Stimulated activated CD8-positive, alpha-beta memory T cell treated with anti-CD3 and anti-CD28 coated beads, Interleukin-7, amount 100 ng/mL, for 4 hours (primary cell): ENCODE measurements at places on chromosomes 11 and 22.

GRCh38 chr22:19448076-19448607 lies 631 bp upstream of the C22orf39 start:
- DNase-seq = no peak

GRCh38 chr11:111823131-111823530 lies 48.2 kb downstream of the ALG9 start:
- DNase-seq = no peak

GRCh38 chr22:20748082-20748481 lies 25.8 kb upstream of the SERPIND1 start:
- DNase-seq = no peak

DNA sequence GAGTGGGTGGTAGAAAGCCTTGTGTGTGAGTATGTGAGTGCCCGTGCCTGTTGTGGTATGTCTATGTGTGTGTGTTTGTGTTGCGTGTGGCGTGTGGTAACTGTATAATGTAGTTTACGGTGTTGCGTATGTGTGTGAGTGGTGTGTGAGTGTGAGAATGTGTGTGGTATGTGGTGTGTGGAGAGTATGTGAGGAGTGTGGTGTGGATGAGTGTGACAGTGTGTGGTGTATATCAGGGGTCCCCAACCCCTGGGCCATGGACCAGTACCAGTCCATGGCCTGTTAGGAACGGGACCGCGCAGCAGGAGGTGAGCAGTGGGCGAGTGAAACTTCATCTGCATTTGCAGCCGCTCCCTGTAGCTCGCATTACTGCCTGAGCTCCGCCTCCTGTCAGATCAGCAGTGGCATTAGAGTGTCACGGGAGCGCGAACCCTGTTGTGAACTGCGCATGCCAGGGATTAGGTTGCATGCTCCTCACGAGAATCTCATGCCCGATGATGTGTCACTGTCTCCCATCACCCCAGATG lies 5.7 kb downstream of the UPK3A start:
- no peak for DNase-seq

GRCh38 chr11:79229047-79229446 lies 211.8 kb downstream of the TENM4 start:
- no peak for DNase-seq

DNA sequence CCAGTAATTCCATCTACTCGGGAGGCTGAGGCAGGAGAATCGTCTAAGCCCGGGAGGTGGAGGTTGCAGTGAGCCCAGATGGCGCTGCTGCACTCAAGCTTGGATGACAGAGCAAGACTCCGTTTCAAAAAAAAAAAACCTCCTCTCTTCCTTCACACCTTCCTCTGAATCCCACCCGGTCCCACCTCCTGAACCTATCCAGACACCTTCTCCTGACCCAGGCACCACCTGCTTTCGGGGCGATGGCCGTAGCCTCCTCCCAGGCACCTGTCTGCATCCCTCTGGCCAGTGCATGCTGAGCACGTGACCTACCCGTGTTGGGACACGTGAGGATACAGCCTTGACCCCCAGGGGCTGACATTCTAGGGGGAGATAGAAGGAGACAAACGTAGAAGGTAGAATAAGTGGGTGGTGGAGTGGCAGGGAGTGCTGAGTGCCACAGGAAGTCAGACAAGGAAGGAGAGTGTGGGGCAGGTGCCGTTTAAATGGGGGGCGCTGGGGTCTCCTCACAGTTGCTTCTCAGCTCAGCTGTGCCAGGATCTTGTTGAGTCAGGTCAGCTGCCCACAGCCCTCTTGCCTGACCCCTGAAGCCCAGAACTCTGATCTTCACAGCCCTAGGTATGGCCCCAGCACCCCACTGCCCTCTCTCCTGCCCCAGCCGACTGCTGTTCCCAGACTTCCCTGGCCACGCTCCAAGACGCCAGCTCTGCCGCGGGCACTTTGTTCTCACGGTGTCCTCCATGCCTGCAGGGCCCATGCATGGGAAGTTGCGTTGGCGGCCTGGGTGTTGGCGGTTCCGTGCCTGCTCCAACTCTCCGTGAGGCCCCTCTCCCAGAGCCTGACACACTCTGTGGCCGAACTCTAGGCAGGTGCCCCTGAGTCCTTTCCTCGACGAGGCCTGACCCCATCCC lies 1.2 kb upstream of the MIOX start:
- no peak for DNase-seq

DNA sequence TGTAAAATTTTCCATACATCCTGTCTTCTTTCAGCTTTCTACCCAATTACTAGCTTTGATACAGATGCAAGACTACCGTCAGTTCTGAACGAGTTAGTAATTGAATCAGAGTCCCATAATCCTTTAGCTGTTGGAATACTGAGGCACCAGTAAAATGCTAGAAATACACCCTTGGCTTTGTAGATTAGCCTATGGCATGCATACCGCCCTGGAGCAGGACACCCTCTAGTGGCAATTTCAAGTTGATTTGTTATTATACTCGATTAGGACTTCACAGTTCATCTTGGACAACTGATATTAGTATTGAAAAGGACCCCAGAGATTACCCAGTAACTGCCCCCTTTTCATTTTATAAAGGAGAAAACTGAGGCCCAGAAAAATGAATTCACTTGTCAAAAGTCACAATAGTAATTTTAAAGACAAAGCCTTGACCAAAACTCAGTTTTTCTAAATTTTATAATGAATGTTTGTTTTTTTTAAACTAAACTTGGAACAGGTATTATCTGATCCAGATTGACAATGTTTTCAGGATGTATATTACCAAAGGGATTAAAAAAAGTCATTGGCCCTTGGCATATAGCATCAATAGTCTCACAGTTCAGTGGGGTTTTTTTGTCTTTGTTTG lies 72.6 kb downstream of the HIPK3 start:
- DNase-seq = peak; percentile 6

GRCh38 chr11:112570333-112570732 lies 309.7 kb upstream of the PLET1 start:
- no peak for DNase-seq

DNA sequence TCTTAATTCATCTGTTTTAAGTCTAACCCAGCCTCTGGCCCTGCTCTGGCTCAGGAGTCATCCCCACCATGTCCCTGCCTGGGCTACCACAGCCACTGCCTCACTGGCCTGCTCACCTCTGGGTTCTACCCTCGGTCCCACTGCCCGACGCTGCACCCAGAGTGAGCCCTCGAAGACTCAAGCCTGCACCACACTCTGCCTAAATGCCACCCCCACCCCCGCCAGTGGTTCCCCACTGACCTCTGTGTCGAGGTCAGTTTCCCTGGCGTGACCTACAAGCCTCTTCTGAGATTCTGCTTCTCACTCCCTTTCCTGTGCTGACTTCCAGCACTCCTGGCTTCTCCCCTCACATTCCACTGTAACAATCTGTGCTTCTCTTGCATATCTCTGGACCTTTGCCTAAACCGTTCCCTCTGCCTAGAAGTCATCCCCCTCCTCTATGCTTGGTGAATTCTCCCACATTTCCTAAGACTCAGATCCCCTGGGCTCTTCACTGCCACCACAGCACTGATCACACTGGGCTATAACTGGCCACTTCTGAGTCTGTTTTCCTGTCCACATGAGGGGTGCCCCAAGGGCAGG lies 12.5 kb upstream of the PDE2A start:
- no peak for DNase-seq

DNA sequence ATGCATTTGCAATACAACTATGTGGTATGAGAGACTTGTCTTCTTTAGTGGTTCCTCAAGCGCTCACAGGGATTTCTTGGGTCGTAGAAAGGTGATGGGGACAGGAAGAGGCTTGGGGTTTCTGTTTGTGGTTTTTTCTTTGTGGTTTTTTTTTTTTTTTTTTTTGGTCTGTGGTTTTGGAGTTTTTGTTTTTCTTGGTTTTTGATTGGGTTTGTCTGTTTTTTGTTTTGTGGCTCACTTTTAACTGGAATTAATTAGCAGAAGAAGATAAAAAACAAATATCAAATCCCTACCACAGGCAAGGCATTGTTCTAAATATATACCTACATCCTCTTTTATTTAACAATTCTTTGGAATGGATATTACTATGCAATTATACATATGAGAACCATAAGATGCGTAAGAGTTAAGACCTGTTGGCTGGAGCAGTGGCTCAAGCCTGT lies 5.5 kb downstream of the TTC28 start:
- peak; percentile 16 for DNase-seq

DNA sequence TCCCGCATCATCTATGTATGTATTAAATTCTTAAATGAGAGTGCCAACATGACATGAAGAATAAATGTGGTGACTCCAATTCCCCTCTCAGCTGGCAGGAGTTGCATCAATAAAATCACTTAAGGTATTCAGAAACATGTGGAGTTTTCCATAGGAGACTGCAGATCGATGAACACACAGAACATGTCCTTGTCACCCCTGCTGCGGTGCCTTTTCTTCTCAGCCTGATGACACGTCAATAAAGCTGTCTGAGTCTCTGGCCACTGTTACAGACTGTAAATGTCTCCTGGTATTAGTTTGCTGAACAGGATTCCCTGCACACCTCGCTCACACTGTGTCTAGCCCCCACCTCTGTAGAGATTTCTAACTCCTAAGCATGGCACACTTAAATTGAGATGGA lies 460.5 kb downstream of the LRRC4C start:
- no peak for DNase-seq

DNA sequence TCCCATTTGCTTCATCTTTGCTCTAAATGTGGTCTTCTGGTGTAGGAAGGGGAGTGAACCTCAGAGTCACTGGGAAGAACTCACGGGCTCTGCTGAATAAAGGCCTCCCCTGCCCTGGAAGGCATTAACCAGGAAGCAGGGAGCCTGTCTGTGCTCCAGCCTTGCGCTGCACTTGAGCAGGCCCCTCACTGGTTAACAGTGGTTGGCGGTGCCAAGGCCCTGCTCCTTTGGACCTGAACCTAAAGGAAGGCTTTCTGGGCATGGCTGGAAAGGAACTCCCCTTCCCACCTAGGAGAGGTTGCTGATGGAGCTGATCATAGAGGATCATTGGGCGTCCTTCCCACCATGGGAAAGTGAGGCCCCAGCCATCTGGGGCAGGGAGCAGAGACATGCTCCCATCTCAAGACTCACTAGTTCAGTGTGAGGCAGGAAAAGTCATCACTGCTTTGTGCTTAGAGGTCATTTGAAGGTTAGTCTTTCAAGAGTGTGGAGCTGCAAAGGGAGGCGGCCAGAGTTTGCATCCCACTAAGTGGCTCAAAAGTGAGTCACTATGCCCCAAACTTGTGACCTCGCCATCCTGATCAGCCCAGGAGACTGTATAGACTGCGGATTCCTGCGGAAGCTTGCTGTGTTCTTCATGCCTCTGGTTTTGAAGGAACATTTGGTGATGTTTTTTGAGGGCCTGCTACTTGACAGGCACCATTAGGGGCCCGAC lies 50.4 kb downstream of the DBX1 start:
- no peak for DNase-seq

GRCh38 chr11:21883354-21883753 lies 309.5 kb upstream of the ANO5 start:
- no peak for DNase-seq

- no peak for DNase-seq
Measured at GRCh38 chr11:34631737-34632104, 10.8 kb downstream of the EHF start.

- no peak for DNase-seq
Measured at GRCh38 chr11:67410984-67411784, 4.3 kb upstream of the CARNS1 start.

- DNase-seq = no peak
Measured at GRCh38 chr11:79092791-79093353, 348.0 kb downstream of the TENM4 start.

- DNase-seq = no peak
Measured at GRCh38 chr11:87659807-87660206, 515.4 kb downstream of the RAB38 start.

DNA sequence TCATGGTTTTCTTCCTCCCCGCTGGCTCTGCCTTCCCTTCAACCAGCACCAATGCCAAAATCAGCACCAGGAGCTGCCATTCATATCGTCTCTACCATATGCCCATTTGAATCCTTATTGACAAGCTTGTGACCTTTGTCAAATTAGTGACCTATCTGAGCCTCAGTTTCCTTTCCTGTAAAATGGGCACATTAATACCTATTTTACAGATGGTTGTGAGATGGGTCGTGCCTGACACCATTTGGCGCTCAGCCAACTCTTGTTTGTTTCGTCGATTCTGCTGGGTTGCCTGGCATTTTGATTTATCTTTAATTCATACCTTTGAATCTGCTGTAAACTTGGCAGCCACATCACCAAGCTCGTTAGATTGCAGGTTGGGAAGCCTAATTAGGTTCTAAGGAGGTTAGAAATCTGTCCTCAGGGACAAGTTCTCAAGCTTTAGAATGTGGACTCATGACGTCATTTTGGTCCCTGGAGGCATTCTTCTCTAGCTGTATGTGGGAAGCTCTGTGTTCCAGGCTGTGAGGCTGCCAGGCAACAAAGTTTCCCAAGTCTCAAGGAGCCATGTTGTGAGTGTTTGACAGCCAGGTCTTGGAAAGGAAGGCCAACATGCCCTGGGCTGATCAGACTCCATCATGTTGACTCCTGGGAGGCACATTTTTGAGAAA lies 61.0 kb downstream of the RPS6KA4 start:
- no peak for DNase-seq

GRCh38 chr11:28673691-28674432 lies 565.7 kb downstream of the METTL15 start:
- no peak for DNase-seq

DNA sequence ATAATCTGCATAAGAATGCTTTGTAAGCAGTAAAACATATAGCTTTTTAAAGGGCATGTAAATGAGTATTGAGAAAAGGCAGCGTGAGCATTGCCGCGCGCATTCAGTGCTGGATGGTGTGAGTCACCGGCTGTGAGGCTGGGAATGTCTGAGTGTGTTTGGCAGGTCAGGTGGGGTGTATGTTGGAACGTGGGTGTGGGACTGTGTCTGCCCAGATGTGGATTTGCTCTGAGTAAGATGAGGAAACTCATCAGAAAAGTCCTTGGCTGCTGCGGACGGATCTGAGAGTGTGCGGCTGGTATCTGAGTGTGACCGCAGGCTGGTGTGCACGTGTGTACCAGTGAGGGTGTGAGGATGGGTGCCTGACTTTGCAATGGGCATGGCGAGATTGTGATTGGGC lies 66.2 kb upstream of the NECTIN1 start:
- no peak for DNase-seq

- no peak for DNase-seq
Measured at GRCh38 chr11:46930089-46930488, 6.5 kb upstream of the CSTPP1 start.

DNA sequence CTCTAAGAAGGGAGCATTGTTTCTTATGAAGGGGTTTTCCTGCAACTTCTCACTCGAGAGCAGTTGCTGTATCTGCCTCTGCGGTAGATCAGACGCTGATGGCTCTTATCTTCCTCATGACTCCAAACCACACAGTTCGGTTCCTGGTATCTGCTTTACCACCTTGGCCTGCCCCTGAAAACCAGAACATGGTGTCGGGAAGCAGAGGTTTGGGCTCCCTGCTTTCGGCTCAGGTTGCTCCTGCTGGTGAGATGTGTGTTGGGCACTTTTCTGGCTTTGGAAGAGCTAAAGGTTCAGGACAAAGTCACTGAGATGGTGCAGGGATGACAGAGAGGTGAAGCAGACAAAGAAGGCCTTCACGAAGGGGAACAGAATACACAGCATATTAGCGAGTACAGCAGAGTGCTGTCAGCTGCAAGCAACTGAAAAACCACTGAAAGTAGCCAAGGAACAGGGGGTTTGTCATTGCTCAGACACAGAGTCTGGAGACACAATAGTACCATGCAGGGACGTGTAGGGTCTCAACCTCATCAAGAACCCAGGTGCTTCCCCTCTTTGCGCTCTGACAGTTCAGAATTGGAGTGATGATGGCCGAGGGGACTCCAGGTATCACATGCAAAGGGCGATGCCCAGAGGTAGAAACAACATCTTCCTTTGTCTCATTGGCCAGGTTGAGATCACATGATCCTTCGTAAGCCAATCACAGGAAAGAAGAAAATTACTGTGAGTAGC lies 11.9 kb upstream of the CSF2RB start:
- DNase-seq = no peak
